Esophagus squamous epithelium (tissue), 5 donors: ENCODE measurements at places on chromosomes 3 and 15.

DNA sequence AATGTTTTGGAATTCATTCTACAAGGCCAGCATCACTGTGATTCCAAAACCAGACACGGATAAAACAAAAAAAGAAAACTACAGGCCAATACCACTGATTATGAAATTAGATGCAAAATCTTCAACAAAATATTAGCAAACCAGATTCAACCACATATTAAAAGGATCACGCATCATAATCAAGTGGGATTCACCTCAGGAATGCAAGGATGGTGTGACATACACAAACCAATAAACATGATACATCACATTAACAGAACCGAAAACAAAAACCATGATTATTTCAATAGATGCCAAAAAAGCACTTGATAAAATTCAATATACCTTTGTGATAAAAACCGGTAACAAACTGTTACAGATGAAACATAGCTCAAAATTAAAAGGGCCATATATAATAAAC, 48.9 kb downstream of the DLG1 start:
- no peak for DNase-seq

- no peak for DNase-seq
Measured at GRCh38 chr3:178231645-178232044, 304.6 kb upstream of the KCNMB2 start.

- DNase-seq, result no peak
Measured at GRCh38 chr3:9248522-9249271, 749 bp downstream of the SRGAP3 start.

GRCh38 chr3:128681369-128681829, 30.8 kb upstream of the RPN1 start:
- no peak for DNase-seq

DNA sequence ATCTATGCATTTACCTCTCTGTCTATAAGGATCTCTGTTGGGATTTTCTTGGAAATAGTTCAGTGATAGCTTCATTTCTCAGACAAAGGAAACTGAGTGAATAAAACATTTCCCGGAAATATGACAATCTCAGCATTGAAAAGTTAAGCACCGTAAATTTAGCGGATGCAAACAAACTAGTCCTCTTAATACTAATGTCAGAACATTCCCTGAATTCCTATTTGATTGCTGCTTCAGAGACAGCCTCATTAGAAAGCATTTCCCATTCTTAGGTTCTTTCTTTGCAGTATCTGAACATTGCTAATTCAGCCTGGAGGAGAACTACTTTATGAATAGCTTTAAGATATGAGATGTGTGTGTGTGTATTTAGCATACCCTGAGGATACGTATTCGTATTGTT, 101.3 kb downstream of the NR2F2 start:
- DNase-seq, result no peak

DNA sequence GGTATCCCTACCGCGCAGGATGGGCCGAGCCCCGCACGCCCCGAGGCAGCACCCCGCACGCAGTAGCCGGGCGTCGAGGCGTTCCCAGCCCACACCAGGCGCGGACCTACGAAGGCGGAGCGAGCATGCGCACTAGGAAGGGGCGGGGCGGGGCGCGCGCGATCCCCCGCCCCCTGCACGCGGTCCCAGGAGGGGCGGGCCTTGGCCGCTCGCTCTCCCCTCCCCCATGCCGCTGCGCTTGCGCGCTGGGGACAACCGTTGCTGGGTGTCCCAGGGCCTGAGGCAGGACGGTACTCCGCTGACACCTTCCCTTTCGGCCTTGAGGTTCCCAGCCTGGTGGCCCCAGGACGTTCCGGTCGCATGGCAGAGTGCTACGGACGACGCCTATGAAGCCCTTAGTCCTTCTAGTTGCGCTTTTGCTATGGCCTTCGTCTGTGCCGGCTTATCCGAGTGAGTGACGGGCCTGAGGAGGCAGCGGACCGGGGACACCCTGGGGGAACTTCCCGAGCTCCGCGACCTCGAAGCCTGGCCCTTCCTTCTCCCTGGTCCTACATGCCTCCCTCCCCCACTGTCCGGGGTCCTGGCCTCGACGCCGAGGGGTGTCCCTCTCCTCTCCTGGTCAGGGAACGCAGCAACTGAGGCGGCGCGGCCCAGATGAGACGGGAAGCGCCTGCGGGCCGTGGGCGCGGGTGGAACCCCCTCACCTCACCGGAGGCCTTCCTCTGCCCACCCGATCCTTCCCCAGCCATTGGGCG, at the start of gene SPESP1:
TSS of gene SPESP1 (plus strand) at position 258 of the 755 bp plus-strand sequence. CDS start at position 387, 129 bp downstream.
- DNase-seq, result no peak

GRCh38 chr3:18008706-18009368, 266.4 kb upstream of the TBC1D5 start:
- DNase-seq, result no peak

DNA sequence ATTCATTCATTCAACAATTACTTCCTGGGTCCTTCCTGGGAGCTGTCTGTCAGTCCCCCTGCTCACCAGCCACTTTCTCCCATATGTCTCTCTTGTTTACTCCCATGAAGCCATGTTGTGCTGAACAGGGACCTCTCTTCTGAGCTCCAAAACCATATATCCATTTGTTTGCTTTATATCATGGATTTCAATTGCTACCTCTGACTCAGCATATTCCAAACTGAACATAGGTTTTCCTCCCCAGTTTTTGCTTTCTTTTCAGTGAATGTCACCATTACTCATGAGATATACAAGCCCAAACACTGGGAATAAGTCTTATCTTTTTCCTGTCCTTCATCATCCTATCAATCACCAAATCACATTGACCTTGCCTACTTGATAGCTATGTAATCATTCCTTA, 152.5 kb upstream of the P2RY1 start:
- no peak for DNase-seq

DNA sequence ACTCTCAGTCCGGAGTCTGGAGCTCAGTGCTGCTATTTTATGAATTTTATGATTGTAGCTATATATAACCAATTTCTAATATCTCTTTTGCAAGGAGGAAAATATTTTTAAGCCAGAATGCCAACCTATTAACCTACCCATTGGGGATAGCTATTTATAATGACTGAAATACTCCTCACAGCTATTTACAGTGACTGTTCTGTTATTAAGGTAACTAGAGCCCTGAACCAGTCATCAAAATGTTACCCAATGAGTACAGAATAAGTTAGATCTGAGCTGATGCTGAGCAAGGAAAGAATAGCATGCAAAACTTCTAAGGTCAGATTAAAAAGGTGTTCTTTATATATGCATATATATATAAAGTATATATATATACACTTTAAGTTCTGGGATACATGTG, 79.6 kb upstream of the PPP2R3A start:
- no peak for DNase-seq

- DNase-seq, result no peak
Measured at GRCh38 chr3:189123595-189124387, 48.0 kb upstream of the TPRG1 start.

DNA sequence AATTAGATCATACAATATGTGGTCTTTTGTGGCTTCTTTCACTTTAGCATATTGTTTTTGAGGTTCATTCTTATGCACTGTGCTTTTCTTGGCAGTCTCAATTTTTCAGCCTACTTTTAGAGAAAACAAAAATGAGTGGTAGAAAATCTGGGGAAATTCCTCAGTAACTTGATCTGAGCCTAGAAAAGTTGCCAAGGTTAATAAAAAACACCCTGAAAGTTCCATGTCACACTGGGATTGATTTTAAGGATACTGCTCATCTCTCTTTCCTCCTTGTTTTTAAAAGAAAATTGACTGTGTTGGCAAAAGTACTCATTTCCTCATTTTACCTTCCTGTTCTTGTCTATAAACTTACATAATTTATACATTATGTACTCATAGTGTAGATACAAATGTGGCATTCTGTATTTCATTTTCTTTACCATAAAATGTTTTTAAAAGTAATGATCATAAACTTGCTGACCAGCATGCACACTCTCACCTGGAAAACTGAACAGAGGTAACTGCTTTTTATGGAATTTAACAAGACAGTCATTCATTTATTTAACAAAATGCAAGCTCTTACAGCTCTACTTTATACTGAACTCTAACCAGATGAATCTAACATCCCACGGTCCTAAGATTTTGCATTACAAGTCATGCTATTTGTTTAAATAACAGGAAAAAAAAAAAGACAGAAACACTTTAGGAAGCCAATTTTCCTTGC, 28.6 kb upstream of the SH3BP5 start:
- DNase-seq, result no peak

DNA sequence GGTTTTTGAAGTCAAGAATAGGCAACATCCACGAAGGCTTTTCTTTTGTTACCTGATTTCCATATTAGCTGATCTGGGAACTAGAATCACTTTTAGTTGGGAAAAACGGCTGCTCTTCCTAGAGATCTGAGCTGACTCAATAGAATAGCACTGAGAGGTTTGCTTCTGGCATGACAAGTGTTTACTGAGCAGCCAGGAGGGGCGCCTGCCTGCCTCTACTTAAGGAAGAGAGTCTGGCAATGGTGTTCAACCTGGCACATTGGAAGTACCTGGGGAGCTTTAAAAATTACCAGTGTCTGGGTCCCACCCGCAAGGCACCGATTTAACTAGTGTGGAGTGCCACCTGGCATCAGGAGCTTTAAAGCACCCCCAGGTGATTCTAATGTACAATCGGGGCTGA, 34.4 kb downstream of the FAM43A start:
- DNase-seq, result no peak

- no peak for DNase-seq
Measured at GRCh38 chr3:193865896-193866480, 270.0 kb upstream of the HES1 start.

DNA sequence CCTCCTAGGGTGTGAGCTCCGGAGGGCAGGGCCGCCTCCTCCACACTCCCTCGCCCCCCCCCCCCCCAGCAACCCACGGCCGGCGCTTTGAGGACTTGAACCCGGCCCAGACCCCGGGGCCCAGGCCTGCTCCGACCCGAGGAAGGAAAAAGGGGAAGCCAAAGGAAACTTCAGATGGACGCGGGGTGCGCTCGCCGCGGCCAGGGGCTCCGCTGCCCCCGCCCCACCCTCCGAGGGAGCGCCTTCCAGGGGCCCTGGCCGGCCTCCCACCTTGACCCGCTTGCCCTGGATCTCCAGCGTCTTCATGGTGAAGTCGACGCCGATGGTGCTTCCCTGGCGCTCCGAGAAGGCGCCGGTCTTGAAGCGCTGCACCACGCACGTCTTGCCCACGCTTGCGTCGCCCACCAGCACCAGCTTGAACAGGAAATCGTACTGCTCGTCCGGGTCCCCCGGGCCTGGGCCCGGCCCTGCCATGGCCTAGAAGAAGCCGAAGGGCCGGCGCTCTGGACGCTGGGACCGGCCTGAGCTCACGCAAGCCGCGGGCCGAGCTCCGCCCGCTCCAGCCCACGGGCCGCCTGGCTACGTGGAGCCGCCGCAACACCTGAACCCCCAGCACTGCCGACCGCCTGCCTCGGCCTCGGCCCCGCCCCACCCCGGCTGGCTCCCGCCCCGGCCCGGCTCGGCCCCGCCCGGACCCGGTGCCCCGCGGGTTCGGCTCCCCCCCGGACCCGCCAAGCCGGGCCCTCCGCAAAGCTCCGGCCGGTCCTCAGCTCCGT, 400 bp downstream of the RAB43 start:
- no peak for DNase-seq

DNA sequence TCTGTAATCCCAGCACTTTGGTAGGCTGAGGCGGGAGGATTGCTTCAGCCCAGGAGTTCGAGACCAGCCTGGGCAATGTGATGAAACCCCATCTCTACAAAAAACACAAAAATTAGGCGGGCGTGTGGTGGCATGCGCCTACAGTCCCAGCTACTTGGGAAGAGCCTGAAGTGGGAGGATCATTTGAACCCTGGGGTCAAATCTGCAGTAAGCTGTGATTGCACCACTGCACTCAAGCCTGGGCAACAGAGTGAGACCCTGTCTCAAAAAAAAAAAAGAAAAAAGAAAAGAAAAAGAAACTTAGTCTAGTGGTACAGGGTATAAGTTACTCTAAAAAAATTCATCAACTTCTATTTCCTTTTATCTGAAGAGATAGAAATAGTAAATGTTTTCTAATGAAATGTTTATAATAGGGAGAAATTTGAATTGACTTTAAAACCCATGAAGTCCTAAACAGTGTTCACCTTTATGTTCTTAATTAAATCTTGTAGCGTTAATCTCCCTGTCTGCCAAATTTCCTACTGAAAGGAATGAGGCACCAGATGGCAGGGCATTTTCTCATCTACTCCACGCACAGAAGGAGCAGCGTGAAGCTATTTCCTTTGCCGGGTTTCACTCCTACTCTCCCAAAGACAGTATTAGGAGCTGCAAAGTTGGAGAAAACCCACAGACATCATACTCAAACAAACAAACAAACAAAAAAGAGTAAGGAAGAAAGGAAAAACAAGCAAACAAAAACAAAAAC, 1.9 kb downstream of the PCLAF start:
- DNase-seq, result no peak

GRCh38 chr3:100637197-100637631, 27.8 kb downstream of the ADGRG7 start:
- DNase-seq, result no peak

DNA sequence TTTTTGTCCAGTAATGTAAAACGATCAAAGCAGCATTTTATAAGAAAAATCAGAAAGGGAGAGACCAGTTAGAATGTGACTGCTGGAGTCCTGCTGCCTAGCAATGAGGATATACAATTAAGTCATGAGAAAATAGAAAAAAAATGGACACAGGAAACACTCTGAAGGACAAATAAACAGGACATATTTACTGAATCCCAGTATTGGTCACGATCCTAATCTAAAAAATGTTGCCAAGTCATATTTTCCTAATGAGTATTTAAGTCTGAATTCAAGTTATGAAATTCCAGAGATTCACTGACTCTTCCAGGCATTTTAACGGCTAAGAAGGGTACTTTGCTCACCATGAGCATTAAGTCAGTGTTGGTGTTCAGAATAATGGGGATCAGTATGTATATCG, 154.3 kb upstream of the CCDC54 start:
- no peak for DNase-seq

DNA sequence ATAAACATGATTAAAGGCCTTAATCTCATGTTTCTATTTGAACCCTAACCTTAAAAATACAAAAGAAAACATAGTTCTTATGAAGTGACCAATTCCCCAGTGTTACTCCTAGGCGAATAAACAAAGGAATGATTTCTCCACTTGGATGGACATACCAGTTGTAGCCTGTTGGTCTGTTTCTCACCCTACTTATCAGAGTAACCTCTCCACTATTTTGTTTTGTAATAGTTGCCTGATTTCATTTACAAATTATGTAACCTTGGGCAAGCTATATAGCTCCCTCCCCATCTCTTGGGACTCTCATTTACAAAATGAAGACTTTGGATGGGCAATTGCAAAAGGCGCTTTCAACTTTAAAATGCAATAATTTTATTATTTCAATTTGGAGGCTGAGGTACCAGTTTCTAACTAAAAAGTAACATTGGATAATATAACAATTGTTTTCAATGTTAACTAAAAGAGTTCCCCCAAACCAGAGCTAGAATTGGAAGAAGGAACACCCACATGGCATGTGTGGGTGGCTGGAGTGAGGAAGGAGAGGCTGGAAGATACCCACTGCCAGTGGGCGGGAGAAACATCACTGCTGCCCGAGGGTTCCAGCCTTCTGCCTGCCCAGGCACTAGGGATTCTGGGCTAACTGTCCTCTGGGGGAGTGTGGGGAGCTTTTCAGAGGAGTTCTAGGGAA, 74.2 kb downstream of the RFTN1 start:
- DNase-seq, result no peak
